MCF 10A (cell line): ENCODE measurements at places on chromosomes 12 and 14.

DNA sequence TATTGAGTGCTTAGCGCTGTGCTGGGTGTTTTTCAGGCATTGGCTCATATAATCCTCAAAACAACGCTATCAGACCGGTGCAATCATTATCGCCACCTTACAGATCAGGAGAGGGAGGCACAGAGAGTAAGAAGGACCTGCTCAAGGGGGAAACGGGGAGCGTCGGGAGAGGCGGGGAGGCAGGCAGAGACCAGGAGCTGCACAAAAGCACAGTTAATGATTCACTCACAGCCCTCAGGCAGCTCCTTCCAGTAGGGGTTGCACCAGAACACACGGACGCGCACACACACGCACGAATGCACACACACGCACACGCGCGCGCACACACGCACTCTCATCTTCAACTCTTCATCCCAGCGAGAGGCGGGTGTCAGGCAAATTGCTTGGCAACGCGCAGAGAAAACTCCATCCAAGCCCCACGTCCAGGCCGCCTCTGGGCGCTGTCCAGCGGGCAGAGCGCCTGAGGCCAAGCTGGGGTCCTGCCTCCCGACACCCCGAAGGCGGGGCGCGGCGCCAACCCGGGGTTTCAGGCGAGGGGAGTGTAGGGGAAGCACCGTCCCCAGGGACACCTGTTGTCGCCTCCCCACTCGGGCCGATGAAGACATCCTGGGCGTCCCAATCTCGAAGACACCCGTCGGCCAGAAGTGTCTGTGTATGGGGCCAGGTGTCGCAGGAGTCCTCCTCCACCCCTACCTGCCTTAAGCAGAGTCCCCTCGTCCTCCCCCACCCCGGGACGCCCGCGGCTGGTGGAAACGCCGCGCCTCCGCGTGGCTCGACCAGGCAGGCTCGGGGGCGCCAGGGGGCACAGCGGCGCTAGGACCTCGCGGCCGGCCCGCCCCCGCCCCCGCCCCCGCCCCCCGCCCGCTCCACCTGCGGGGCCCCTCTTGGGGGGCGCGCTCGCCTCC, 35.5 kb upstream of the STON2 start:
- peak; percentile 42 for DNase-seq

DNA sequence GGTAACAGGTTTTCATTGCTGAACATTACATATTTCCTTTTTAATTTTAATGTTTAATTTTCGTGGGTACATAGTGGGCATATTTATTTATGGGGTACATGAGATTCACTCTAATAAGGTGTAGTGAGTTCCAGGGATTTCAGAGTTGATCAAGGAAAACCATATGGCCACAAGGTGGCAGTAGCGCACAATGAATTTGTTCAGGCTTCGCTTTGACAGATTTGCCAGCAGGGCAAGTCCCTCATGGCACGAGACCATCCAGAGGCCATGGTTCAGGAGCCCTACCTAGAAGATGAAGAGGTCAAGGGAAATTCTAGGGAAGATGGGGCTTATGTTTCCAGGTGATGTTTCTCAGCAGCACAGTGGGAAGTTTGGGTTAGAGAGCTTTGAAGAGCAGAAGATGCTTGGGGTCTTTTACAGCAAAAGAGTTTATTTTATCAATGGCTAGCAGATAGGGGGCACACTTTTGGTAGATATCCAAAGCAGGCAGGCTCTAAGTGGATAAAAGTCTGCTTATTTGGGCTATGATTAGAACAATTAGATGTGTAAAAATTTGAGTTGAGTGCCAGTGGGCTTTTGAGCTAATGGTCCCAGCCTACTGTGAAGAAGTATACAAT, 1004.4 kb downstream of the AACS start:
- peak; percentile 82 for DNase-seq

GRCh38 chr14:99821519-99822508, 28.6 kb downstream of the EML1 start:
- DNase-seq: peak; percentile 6

GRCh38 chr12:88501972-88502938, 78.0 kb downstream of the KITLG start:
- peak; percentile 47 for DNase-seq

- DNase-seq: no peak
Measured at GRCh38 chr12:46127656-46128055, 137.3 kb upstream of the SCAF11 start.

DNA sequence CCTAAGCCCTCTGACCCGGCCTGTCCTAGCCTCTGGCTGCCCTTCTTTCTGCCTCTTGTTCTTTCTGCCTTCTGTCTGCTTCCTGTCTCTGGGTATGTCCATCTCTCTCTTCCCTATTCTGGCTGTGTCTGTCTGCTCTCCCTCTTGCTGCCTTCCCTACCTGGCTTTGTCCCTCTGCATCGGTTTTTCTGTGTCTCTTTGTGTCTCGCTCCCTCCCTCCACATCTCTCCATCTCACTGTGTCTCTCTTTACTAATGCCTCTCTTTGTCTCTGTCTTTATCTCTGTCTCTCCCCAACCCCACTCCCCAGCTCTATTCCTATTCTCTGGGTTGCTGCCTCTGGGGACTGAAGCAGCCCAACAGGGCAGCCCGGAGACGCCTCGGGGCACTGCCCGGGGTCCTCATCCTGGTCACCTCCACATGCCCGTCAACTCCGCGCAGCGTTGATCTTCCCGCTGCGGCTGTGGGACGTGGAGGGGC, 10.1 kb downstream of the SHMT2 start:
- DNase-seq: no peak
